Small intestine (tissue), 16 donors: ENCODE measurements at places on chromosomes 3 and 15. TPM values are rescaled to one million over a fixed set of nuclear protein-coding genes. Genes with fewer than 3 reads are reported as not detected.

GOLGA6L26 gene
- not detected for polyA plus RNA-seq

STX19 gene
- polyA plus RNA-seq: 0.56 TPM

TEX9 gene
- 8.9 TPM for polyA plus RNA-seq

SCN11A gene
- 0.32 TPM for polyA plus RNA-seq

DAZL gene
- polyA plus RNA-seq: 0.01 TPM

DNA sequence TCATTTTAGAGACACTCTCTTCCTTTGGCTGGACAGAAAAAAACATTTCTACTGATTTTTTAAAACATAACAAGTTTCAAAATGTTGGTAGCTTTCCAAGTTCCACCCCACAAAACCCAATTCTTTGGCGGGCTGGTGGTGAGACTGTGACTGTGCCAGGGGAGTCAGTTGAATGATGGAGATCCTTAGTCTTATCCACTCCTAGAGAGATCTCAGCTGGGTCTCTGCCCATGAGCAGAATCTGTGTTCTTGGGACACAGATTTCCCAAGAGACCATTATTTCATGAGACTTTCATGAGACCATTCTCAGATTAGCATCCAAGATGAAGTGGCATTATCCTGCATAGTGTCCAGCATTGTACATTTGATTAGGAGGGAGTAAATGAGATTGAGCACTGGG lies 135.1 kb upstream of the NPHP3 start:
- H3K4me1 ChIP-seq: no peaks in the 10 kb centered on the region
- no peak for DNase-seq
- H3K27ac ChIP-seq: no peak overlapping the region
- peaks cover 1% of the 10 kb centered on the region for H3K27me3 ChIP-seq
- no peak overlapping the region for H3K4me3 ChIP-seq

DNA sequence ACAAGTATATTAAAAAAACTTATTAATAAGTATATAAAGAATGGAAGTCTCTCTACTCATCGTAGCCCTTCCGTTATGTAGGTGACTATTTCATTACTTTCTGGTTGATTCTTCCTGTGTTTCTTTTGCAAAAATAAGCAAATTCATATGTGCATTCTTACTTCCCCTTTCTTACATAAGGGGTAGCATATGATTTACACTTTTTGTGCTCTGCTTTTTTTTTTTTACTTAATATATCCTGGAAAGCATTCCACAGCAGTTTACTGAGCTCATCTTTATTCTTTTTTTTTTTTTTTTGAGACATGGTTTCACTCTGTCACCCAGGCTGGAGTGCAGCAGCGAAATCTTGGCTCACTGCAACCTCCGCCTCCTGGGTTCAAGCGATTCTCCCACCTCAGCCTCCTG lies 12.9 kb downstream of the SCAMP5 start:
- no peaks in the 10 kb centered on the region for H3K27me3 ChIP-seq
- H3K4me3 ChIP-seq: no peak overlapping the region
- no peaks in the 10 kb centered on the region for H3K4me1 ChIP-seq

GRCh38 chr3:73624821-73625665 lies at the start of gene PDZRN3:
PDZRN3 (minus strand) TSS chr3:73624941.
- H3K36me3 ChIP-seq: no peaks in the 10 kb centered on the region
- H3K27me3 ChIP-seq: no peaks in the 10 kb centered on the region
- H3K4me1 ChIP-seq: no peaks in the 10 kb centered on the region
- H3K4me3 ChIP-seq: peak within 1 kb of the TSS; percentile 64

GRCh38 chr3:197231321-197231720 lies 67.1 kb downstream of the DLG1 start:
- no peak overlapping the region for H3K27ac ChIP-seq
- no peaks in the 10 kb centered on the region for H3K27me3 ChIP-seq
- DNase-seq: no peak
- H3K4me1 ChIP-seq: peaks cover 5% of the 10 kb centered on the region
- H3K36me3 ChIP-seq: no peaks in the 10 kb centered on the region
- no peak overlapping the region for H3K4me3 ChIP-seq

DNA sequence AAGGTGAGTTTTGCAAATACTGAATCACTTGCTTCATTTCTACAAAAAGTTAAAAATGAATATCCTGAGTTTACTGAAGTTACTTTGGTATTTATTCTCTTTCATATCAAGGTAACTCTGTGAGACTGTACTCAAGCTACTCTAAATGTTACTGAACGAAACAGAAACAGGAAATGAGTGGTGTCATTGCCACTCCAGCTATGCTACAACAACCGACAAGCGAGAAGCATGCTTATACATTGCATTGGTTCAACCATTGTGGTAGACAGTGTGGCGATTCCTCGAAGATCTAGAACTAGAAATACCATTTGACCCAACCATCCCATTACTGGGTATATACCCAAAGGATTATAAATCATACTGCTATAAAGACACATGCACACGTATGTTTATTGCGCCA lies 313.2 kb upstream of the THBS1 start:
- no peaks in the 10 kb centered on the region for H3K36me3 ChIP-seq
- no peaks in the 10 kb centered on the region for H3K27me3 ChIP-seq
- H3K4me3 ChIP-seq: no peak overlapping the region
- no peaks in the 10 kb centered on the region for H3K4me1 ChIP-seq
- no peak overlapping the region for H3K27ac ChIP-seq

GRCh38 chr3:177212278-177212610 lies 15.0 kb upstream of the TBL1XR1 start:
- peak overlapping the region; percentile 83 for H3K27ac ChIP-seq
- H3K27me3 ChIP-seq: no peaks in the 10 kb centered on the region
- DNase-seq: no peak
- H3K4me1 ChIP-seq: peaks cover 6% of the 10 kb centered on the region
- H3K4me3 ChIP-seq: no peak overlapping the region

DNA sequence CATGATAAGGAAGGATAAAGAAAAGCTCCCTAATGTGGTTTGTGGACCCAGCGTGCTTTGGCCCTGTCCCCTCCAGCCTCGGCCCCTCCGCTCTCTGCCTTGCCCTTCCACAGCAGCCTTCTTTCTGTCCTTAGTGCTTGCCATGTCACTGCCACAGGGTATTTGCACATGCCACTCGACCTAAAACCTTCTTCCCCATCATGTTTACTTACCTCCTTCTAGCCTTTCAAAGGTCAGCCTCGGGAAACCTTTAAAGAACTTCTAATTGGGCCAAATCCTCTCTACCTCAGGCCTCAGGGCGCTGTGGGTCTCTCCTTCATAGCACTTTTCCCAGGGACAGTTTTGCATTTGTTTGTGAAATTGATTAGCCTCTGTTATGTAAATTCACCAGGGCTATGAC lies 73.0 kb downstream of the SCN11A start:
- DNase-seq: no peak
- no peaks in the 10 kb centered on the region for H3K4me1 ChIP-seq
- no peak overlapping the region for H3K4me3 ChIP-seq
- H3K36me3 ChIP-seq: no peaks in the 10 kb centered on the region
- H3K27me3 ChIP-seq: no peaks in the 10 kb centered on the region

- H3K27ac ChIP-seq: no peak overlapping the region
- no peak overlapping the region for H3K4me3 ChIP-seq
- DNase-seq: no peak
- no peaks in the 10 kb centered on the region for H3K4me1 ChIP-seq
- H3K27me3 ChIP-seq: no peaks in the 10 kb centered on the region
- no peaks in the 10 kb centered on the region for H3K36me3 ChIP-seq
These were observed 12.5 kb downstream of the GASK1A start for GRCh38 chr3:42991341-42992315.

GRCh38 chr3:158097593-158098308 lies 8.5 kb downstream of the SHOX2 start:
- no peaks in the 10 kb centered on the region for H3K36me3 ChIP-seq
- H3K4me3 ChIP-seq: no peak overlapping the region
- no peaks in the 10 kb centered on the region for H3K4me1 ChIP-seq
- H3K27ac ChIP-seq: no peak overlapping the region
- DNase-seq: peak; percentile 86

GRCh38 chr3:131025539-131025938 lies 1.1 kb downstream of the ASTE1 start:
- peaks cover 14% of the 10 kb centered on the region for H3K4me1 ChIP-seq
- H3K36me3 ChIP-seq: peaks cover 5% of the 10 kb centered on the region
- H3K27me3 ChIP-seq: no peaks in the 10 kb centered on the region
- H3K4me3 ChIP-seq: peak overlapping the region; percentile 75
- peak; percentile 73 for DNase-seq
- H3K27ac ChIP-seq: peak overlapping the region; percentile 45

GRCh38 chr3:186832276-186832675 lies 10.2 kb upstream of the ADIPOQ start:
- no peak overlapping the region for H3K4me3 ChIP-seq
- no peak overlapping the region for H3K27ac ChIP-seq
- peaks cover 52% of the 10 kb centered on the region for H3K27me3 ChIP-seq
- no peak for DNase-seq
- H3K36me3 ChIP-seq: no peaks in the 10 kb centered on the region
- H3K4me1 ChIP-seq: no peaks in the 10 kb centered on the region
